ENCODE measurements at places on chromosomes 6 and 20.
A peak's percentile ranks its signal among the peaks of the same experiment; 100 is the strongest.

- DNase-seq, result no peak
- H3K4me1 ChIP-seq, result no peaks in the 10 kb centered on the region
- no peaks in the 10 kb centered on the region for H3K36me3 ChIP-seq
- no peak overlapping the region for H3K4me3 ChIP-seq
- H3K27me3 ChIP-seq, result peaks cover 10% of the 10 kb centered on the region
These were observed 107.3 kb downstream of the UST start for GRCh38 chr6:148854096-148854495.

DNA sequence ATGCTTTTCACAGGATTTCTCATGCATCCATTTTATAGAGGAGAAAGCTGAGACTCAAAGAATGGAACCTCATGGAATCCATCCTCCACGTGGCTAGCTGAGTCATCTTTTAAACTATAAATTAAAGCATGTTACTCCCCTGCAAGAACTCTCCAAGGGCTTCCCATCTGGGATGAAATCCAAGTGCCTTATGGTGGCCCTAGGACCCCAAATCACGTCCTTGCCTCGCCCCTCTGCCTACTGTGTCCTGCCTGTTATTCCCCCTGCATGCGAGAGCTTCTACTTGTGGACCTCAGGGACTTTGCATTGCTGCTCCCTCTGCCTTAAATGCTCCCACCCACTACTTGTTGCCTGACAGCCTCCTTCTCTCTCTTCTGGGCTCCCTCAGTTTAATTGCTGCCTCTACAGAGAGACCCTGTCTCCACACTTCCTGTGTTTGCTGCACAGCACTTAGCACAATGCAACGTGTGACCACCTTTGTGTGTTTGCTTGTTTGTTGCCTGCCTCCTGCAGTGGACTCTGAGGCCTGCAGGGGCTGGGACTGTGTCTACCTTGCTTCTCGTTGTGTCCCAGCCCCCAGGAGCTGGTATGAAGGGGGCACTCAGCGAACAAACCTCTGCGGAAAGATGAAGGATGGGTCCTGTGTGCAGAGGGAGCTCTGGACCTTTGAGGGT, 39.4 kb downstream of the TOX2 start:
- H3K36me3 ChIP-seq, result peaks cover 16% of the 10 kb centered on the region
- no peak for DNase-seq
- H3K4me3 ChIP-seq, result no peak overlapping the region
- no peak overlapping the region for H3K27ac ChIP-seq
- peaks cover 73% of the 10 kb centered on the region for H3K4me1 ChIP-seq
- H3K27me3 ChIP-seq, result peaks cover 45% of the 10 kb centered on the region

DNA sequence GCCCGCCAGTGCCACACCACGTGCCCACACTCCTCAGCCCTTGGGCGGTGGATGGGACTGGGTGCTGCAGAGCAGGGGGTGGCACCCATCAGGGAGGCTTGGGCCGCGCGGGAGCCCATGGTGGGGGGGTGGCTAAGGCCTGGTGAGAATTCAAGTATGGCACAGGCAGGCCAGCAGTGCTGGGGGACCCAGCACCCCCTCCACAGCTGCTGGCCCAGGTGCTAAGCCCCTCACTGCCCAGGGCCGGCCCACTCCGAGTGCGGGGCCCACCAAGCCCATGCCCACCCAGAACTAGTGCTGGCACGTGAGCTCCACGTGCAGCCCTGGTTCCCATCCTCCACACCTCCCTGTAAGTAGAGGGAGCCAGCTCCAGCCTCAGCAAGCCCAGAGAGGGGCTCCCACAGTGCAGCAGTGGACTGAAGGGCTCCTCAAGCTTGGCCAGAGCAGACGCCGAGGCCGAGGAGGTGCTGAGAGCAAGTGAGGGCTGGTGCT, 1091.1 kb upstream of the GJE1 start:
- no peak for DNase-seq
- no peak overlapping the region for H3K27ac ChIP-seq
- no peaks in the 10 kb centered on the region for H3K27me3 ChIP-seq
- H3K36me3 ChIP-seq, result no peaks in the 10 kb centered on the region
- H3K4me3 ChIP-seq, result no peak overlapping the region

GRCh38 chr6:123430970-123431369, 205.8 kb downstream of the TRDN start:
- H3K4me3 ChIP-seq, result no peak overlapping the region
- H3K27ac ChIP-seq, result no peak overlapping the region
- H3K36me3 ChIP-seq, result no peaks in the 10 kb centered on the region
- no peaks in the 10 kb centered on the region for H3K27me3 ChIP-seq
- no peaks in the 10 kb centered on the region for H3K4me1 ChIP-seq
- no peak for DNase-seq

- peaks cover 10% of the 10 kb centered on the region for H3K36me3 ChIP-seq
- peak; percentile 59 for DNase-seq
- H3K27ac ChIP-seq, result peak overlapping the region; percentile 92
- no peaks in the 10 kb centered on the region for H3K27me3 ChIP-seq
- H3K4me3 ChIP-seq, result peak overlapping the region; percentile 93
These were observed 619 bp downstream of the RREB1 start for GRCh38 chr6:7108196-7108963.

DNA sequence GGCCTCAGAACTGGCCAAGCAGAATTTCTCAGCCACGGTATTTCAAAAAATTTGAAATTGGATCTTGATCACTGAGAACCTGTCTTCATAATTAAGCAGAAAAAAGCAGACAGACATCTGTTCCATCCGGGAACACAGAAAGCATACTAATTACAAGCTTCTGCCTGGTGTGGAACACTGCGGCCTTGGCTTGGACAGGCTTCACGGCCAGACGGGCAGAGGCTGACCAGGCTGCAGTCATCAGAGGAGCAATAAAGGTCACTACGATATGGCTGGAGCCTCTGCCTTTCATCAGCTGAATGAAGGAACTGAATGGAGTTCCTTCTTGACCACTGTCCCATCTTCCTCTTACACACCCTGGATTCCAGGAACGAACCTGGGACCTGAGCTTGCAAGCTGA, 3.9 kb upstream of the NRSN1 start:
- H3K36me3 ChIP-seq, result no peaks in the 10 kb centered on the region
- no peak overlapping the region for H3K27ac ChIP-seq
- no peak overlapping the region for H3K4me3 ChIP-seq
- peaks cover 11% of the 10 kb centered on the region for H3K27me3 ChIP-seq

GRCh38 chr6:33744895-33745546, 1.7 kb downstream of the IP6K3 start:
- H3K4me3 ChIP-seq, result no peak overlapping the region
- H3K27me3 ChIP-seq, result peaks cover 13% of the 10 kb centered on the region
- no peak for DNase-seq
- H3K36me3 ChIP-seq, result no peaks in the 10 kb centered on the region

- H3K27me3 ChIP-seq, result peaks cover 4% of the 10 kb centered on the region
- no peaks in the 10 kb centered on the region for H3K36me3 ChIP-seq
- no peaks in the 10 kb centered on the region for H3K4me1 ChIP-seq
- H3K27ac ChIP-seq, result no peak overlapping the region
These were observed 271.4 kb downstream of the EYA4 start for GRCh38 chr6:133512410-133513016.

DNA sequence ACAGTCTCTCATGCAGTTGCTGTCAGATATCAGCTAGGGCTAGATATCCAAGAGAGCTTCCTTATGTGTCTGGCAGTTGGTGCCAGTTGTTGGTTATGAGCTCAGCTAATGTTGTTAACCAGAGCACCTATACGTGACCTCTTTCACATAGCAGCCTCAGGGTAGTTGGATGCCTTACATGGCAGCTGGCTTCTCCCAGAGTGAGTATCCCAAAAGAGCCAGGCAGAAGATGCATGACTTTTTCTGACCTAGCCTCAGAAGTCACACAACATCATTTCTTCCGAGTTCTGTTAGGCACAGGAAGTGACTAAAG, 175.7 kb downstream of the VEGFA start:
- H3K4me1 ChIP-seq, result no peaks in the 10 kb centered on the region
- DNase-seq, result no peak
- H3K4me3 ChIP-seq, result no peak overlapping the region
- H3K27ac ChIP-seq, result no peak overlapping the region
- H3K27me3 ChIP-seq, result peaks cover 3% of the 10 kb centered on the region

- H3K27ac ChIP-seq, result no peak overlapping the region
- DNase-seq, result no peak
- no peaks in the 10 kb centered on the region for H3K36me3 ChIP-seq
These were observed 84.7 kb downstream of the FOXA2 start for GRCh38 chr20:22499515-22500166.

DNA sequence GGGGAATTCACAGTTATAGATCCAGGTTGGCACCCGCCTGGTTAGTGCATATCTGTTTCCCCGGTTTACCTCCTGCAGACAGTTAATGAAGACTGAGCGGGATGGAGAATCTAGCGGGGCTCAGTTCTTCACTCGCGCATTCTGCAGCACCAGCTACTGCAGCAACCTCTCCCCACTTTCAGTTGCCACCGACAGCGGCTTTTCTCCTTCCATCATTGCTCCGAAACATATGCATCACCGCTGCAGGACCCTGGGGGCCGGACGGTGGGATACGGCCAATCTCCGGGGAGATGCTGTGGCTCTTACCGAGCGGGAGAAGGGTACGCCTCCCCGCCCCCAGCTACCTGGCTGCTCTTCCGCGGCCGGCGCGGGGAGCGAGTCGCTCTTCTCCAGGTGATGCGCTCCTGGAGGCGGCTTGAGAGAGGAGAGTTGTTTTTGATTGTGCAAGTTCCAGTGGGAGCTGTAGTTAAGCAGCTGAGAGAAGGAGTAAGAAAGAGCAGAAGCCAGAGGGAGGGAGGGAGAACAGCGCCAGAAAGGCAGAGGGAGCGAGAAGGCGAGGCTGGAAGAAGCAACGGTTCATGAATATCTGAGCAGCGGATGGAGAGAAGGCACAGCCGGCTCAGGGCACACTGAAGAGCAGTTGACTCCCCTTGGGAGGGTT, at the start of gene SGK1:
Gene SGK1 (minus strand): TSS at position 642 of the 661 bp plus-strand sequence. CDS start 652 bp downstream, outside the sequence.
- H3K36me3 ChIP-seq, result peaks cover 2% of the 10 kb centered on the region
- DNase-seq, result peak; percentile 30
- H3K27ac ChIP-seq, result no peak within 1 kb of the TSS
- H3K4me1 ChIP-seq, result peaks cover 27% of the 10 kb centered on the region
- peaks cover 20% of the 10 kb centered on the region for H3K27me3 ChIP-seq
- H3K4me3 ChIP-seq, result peak within 1 kb of the TSS; percentile 74

DNA sequence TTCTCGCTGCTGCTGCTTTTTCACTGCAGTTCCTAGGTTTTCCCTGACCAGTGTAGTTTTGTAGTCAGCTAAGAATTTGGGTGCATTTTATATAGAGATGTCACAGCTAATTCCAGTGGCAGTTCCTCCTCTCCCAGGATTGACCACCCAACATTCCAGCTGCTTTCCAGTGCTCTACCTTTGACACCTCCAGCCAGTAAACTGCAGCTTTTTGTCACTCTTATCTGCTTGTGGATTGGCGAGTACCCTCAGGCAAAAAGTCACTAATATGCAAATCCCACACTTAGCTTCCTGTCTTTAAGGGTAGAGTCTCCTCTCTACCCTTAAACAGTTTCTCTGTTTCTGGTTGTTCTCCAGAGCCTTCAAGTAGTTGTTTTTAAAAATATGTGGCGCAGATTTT, 146.9 kb upstream of the KCNG1 start:
- peaks cover 13% of the 10 kb centered on the region for H3K27me3 ChIP-seq
- no peaks in the 10 kb centered on the region for H3K36me3 ChIP-seq
- H3K4me1 ChIP-seq, result no peaks in the 10 kb centered on the region
- no peak overlapping the region for H3K4me3 ChIP-seq

DNA sequence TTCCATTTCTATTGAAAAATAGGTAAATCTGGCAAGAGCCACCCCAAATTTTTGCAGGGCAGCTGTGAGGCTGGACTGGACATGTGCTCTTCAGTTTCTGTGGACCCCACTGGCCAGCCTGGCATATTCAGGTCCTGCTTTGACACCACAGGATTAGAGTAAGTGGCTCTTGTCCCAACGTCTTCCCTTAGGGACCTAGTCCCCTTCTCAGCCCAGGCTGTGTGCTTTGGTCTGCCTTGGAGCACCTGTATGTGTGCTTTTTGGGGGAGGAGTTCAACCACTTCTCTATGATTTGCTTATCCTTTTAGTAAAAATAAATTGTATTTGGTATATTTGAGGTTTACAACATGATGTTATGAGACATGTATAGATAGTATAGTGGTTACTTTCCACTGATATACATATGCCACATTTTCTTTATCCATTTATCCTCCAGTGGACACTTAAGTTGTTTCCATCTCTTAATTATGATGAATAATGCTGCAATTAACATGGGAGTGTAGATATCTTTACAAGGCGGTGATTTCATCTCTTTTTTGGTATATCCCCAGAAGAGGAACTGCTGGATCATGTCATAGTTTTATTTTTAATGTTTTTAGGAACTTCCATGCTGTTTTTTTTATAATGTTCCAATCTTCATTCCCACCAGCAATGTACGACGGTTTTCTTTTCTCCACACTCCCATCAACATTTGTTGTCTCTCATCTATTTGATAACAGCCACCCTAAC, 167.8 kb upstream of the UST start:
- H3K27ac ChIP-seq, result no peak overlapping the region
- DNase-seq, result no peak
- no peaks in the 10 kb centered on the region for H3K36me3 ChIP-seq
- H3K4me1 ChIP-seq, result no peaks in the 10 kb centered on the region
- H3K27me3 ChIP-seq, result peaks cover 34% of the 10 kb centered on the region
- H3K4me3 ChIP-seq, result no peak overlapping the region

DNA sequence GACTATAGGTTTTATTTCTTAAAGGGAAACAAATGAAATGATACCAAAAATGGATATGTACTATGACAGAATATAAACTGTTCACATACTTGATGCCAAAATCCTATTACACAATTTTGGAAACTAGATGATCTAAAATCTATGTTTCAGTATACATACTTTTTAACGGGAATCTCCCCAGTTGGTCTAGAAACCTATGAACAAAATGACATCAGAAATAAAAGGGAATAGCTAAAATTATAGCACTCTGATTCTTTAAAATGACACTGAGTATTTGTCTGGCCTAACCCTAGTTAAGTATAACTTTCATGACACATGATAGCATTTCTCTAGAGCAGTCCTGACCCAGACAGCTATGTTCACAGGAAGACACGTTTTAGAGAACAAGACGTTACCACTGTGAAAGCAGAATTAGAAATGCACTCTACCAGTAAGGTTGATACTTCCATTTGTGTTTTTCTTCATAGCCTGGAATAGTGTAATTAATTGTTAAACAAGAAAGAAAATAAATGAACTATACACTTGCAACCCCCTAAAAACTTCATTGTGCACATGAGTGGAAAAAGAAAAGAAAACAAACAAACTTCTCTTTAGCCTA, 3.3 kb downstream of the OSER1 start:
- peaks cover 48% of the 10 kb centered on the region for H3K4me1 ChIP-seq
- H3K27me3 ChIP-seq, result no peaks in the 10 kb centered on the region

DNA sequence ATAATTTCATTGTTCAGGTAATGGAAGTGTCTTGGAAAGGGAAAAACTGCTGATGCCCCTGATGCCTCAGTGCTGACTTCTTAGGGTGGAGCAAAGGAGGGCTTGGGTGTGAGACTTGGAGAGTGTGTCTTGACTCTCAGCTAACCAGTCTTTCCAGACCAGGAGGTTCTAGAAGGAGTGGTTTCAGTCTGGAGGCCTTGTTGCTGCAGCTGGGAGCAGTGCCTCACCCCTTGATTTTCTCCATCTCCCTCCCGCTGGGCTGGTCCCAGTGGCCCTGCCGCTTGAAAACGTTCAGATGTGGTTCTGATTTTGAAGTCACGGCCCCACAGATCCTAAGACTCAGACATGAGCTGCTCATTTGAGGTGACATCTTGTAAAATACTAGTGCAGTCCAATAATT, 5.4 kb downstream of the DSP start:
- H3K27me3 ChIP-seq, result peaks cover 50% of the 10 kb centered on the region
- H3K27ac ChIP-seq, result no peak overlapping the region
- H3K4me3 ChIP-seq, result no peak overlapping the region
- H3K4me1 ChIP-seq, result peaks cover 2% of the 10 kb centered on the region

- H3K27me3 ChIP-seq, result peaks cover 20% of the 10 kb centered on the region
- H3K4me3 ChIP-seq, result no peak overlapping the region
- H3K4me1 ChIP-seq, result no peaks in the 10 kb centered on the region
- no peak overlapping the region for H3K27ac ChIP-seq
These were observed 38.9 kb upstream of the NKX2-4 start for GRCh38 chr20:21436205-21436604.

Data from activated CD8-positive, alpha-beta T cell treated with anti-CD3 and anti-CD28 coated beads, Interleukin-2, amount 10 ng/mL, durations not matched to agents 7 days and 5 days (primary cell).